ENCODE measurements at places on chromosomes 3 and 15. TPM values are rescaled to one million over a fixed set of nuclear protein-coding genes. Genes with fewer than 3 reads are reported as not detected.

DNA sequence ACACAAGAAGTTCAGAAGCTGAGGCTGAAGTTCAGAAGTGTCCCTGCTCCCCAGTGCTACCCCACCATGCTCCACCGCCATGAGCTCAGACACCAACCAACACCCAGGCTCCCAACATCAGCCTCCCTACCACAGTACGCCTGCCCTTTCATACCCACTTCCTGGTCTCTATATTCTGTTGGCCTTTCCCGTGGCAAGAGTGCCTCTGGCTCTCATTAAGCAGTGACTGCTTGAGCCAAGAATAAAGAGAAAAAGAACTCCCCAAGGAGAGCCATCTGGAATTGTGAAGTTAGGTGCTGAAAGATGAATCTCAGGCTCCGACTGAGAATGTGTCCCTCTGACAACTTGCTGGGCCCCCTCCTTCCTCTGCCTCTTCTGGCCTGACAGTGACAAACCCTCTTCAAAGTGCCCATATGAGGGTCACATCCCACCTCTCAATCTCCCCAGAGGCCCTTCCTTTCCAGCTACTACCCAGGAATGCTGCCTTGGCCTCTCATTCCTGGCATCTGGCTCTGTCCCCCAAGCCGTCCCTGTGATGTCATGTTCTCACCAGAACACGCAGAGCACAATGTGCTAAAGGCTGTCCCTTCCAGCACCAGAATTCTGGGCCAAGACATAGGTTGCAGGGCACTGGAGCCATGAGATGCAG lies 306.8 kb downstream of the NTRK3 start:
- DNase-seq, result no peak

DNA sequence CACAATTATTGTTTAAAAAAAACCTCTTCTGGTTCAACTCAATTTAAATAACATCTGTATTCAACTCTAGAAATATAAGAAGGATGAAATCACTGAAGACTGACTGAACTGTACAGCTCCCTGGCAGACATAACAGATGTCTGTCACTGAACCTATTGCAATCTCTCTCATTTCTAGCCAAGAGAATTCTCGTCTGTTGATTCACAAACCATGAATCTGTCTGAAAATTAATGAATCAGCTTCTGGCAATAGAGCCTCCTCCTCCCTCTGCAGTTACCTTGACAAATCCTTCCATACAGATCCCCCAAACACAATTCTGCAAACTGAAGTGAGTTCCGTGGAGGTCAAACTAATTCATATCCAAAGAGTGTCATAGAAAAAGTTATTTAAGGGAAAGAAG lies 561.4 kb downstream of the PYDC2 start:
- peak; percentile 38 for DNase-seq

The U2SURP gene
- 98.4 TPM for total RNA-seq

DNA sequence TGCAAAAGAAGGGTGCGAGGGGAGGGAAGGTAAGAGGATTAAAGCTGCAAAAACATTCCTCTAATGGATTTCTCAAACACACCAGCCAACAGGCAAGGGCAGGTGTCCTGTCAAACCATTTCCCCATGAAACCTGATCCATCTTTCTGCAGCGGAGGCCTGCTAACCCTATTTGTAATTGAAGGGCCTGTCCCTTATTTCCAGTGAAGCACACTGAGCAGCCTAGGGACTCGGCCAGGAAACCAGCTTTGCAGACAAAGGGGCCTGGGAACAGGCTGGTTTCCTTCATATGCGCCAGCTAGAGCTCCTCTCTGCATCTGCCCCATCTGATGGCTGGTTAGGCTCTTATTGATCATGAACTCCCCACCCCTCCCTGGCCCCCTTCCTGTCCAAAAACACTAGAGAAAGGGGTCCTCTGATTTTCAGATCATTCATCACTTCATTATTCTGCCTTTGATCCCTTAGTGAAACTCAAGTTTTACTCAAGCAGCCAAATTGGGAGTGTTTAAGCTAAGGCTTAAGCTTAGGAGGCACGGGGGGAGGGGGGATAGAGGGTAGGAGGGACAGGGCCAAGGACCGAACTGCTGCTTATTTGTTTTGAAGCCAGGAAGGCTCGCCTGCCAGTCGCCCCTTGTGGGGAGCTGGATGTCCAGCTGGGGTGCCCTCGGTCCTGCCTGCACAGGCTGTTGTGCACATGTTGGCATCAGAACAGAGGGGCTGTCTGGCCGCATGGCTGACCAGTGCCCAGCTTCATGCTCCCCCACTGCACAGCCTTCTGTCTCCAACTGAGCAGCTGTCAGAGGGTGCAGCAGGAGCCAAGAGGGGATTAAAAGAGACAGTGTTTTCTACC lies 53.1 kb downstream of the BOC start:
- no peak for DNase-seq

GRCh38 chr15:63675263-63675662 lies 78.1 kb downstream of the FBXL22 start:
- DNase-seq, result no peak

GRCh38 chr3:194328053-194328657 lies 23.0 kb downstream of the CPN2 start:
- DNase-seq, result peak; percentile 86

The GOLGA6A gene
- total RNA-seq, result not detected

GRCh38 chr15:80796407-80796806 lies 17.2 kb downstream of the CEMIP start:
- no peak for DNase-seq

DNA sequence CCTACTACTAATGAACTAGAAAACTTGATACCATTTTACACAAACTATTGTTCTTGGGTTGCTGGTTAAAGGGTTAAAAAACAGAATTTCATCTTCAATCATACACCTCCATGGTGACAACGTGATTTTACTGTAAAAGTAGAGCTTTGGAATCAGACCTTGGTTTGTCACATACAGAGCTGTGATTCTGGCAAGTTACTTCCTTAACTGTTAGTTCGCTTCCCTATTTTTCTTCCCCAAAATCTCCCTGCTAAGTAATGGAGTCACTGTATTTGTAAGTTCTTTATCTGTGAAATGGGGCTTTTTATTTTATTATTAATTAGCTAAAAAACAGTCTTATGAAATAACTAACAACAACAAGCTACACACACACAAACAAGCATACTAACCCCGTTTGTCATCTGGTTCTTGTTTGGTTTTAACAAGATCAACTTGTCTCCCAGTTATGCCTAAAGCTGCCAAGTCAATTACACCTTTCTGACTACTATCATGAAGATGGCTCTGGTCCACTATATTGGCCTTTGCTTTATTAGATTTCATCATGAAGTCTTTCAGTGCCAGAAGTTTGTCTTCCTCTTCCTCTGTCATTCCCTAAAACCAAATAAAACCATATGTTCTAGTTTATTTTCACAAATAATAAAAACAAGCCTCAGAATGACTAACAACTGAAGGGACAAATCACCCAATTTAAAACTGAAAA lies 38.6 kb downstream of the PIK3R4 start:
- no peak for DNase-seq

The CEMIP gene
- total RNA-seq, result 1.2 TPM

The DPPA2 gene
- not detected for total RNA-seq

DNA sequence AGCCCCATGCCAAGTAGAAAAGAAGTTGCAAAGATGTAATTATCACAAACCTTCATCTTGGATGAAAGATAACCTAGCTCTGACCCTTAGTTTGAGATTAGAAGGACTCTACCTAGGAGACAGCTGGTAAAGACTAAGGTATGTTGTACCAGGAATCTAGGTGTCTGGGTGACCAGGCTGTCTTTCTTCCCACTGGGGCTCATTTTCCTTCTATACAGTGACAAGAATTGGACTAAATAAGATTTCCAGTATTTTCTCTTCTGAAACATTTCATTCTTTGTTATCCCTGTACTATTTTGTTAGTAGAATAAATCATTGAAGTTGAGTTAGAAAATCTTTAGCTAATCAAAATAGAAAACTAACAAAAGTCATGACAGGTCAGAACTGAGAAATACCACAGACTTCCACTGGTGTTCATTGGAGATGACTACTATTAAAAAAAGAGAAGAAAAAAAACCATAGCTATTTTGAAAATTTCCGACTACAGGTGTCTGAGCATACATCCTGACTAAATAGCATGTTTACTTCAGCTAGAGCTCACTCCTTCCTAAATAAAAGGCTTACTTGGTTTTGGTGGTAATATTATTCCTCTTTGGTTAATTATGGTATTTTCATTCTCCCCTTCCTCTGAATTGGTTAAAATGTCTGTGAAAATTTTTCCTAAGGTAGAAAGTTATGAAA lies 10.1 kb downstream of the TGFBR2 start:
- no peak for DNase-seq

DNA sequence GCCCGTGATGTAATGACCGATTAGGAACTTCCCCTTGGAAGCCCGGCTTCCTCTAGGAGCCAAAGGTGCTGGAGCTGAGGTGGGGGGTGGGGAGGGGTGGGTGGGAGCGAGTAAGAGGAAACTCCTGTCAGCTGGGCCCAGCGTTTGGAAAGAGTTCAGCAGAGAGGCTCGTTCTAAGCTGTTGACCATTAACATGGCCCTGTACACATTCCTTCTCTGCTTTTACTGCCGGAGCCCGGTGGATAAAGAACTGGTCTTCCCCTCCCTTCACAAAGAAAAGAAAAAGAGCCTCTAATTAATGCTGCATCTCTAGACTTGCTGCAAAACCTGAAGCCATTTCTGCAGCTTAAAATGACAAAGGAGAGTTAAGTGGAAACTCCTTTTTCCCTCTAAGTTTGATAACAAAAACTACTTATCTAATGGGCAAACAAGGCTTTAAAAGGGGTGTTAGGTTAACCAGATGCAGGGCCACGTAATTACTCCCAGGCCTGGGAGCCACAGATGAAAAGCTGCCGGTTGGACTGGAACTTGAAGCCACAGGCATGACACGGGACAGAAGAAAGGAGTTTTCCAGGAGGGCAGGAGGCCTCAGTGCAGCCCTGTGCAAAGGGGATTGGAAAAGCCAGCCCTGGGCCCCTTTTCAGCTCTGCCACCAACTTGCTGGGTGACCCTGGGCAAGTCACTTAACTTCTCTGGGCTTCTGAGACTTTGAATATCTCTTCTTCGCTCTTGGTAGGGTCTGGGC lies 71.3 kb downstream of the SMAD6 start:
- DNase-seq, result no peak

DNA sequence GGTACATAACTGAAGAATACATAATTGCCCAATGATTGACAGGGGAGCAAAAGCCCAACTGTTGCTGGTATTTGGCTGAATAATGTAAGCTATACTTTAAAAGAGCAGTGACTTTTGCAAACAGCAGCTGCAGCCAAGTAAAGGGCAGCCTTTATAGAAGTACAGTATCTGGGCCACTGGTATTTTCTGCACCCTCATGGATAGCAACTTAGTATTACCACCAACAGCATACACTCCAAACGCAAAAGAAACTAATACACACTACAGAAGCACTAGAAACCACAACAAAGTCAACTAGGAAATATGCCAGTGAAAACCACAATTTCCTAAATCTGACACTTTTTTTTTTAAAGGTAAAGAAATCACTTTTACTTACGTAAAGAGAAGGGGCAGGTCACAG lies 206.1 kb downstream of the TIGIT start:
- no peak for DNase-seq

GRCh38 chr3:190307164-190307545 lies 15.1 kb downstream of the CLDN1 start:
- no peak for DNase-seq

DNA sequence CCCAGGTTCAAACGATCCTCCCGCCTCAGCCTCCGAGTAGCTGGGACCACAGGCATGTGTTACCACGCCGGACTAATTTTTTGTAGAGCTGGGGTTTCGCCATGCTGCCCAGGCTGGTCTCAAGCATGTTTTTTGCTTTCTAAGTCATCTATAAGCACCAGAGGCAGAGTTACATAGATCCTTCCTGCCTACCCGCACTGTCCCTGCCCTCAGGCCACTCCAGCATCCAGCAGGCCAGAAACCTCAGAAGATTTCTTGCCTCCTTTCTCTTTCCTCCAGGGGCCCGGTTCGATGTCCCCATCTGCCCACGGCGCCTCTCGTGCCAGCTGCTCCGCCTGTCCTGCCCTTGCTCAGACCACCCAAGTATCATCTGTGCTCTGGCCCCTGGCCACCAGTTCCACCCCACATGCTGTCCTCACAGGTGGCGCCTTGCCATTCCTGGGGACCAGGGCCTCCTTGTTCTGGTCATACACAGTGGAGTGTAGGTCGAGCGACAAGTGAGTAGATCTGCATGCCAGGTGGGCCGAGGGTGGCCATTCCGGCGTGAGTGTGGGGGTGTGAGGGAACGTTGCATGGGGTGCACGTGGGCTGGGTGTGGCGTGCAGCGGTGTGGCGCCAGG lies 27.3 kb downstream of the KLHDC8B start:
- DNase-seq, result no peak

DNA sequence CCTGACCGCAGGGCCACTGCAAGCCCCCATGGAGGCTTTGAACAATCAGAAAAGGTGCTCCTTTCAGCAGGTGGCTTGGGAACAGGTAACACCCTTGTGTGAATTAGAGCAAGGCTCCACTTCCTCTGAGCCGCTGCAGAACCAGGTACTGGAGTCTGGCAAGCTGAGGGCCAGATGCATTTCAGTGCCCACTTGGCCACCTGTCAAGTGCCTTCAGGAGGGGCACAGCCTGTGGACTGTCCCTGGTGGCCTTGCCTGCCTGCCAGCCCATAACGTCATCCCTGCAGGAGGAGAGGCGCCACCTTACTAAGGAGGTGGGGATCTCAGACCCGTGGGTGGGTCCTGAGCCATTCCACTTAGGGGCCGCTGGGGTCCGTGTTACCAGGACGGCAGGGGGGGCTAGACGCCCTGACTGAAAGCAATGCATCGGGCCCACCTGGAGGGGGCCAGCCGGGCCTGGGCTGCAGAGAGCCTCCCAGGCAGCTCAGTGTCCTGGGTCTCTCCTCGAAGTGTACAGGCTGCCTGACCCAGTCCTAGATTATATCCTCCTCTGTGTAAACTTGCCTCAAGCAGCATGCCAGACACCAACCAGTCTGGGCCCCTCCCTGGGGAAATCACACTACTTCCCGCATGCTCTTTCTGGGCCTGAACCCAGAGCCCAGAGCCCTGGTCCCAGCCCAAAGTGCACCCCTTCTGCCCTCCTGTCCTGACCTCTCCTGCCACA lies 16.1 kb downstream of the SPTBN5 start:
- no peak for DNase-seq

The TMEM108 gene
- total RNA-seq, result 0.07 TPM

DNA sequence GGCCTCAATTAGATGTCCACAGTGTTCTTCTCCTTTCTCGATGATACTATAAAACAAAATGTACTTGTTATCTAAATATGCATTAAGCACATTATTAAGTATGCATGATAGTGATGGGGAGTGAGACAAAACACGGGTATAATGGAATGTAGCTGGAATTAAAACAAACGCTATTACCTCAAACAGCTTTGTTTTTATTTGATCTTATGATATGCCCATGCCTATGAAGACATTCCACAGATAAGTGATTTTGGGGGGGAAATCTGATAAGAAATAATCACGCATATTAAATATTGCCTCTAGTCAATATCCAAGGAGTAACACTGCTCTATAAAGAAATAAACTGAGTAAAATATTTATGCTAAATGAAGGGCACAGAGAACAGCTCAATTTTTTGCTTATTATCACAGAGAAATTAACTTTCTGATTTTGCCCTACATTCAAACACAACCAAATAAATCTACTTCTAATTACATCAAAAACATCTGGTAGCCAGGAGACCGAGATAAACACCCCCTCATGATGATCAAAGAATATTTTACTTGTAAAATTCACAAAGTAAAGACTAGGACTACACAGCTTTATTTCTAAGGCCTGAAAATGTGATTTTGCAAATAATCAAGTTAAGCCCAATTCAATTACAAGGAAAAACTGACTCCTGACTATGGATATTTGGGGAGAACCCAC lies 1.9 kb downstream of the COX17 start:
- DNase-seq, result no peak

- no peak for DNase-seq
Measured at GRCh38 chr15:67840749-67841512, 1.1 kb upstream of the RNU6-1 start.

GRCh38 chr15:39283531-39283930 lies 297.3 kb upstream of the THBS1 start:
- peak; percentile 26 for DNase-seq
